ENCODE measurements at places on chromosomes 7 and 10. TPM values are rescaled to one million over a fixed set of nuclear protein-coding genes. Genes with fewer than 3 reads are reported as not detected.

Gene AKR1C4
- not detected for total RNA-seq

GRCh38 chr10:92688573-92688926 is 1.2 kb upstream of the HHEX start:
- no peak for DNase-seq

GRCh38 chr7:112009081-112009480 is 197.1 kb downstream of the DOCK4 start:
- DNase-seq, result no peak

- no peak for DNase-seq
Observed at GRCh38 chr7:11009631-11010030, 36.0 kb downstream of the PHF14 start.

DNA sequence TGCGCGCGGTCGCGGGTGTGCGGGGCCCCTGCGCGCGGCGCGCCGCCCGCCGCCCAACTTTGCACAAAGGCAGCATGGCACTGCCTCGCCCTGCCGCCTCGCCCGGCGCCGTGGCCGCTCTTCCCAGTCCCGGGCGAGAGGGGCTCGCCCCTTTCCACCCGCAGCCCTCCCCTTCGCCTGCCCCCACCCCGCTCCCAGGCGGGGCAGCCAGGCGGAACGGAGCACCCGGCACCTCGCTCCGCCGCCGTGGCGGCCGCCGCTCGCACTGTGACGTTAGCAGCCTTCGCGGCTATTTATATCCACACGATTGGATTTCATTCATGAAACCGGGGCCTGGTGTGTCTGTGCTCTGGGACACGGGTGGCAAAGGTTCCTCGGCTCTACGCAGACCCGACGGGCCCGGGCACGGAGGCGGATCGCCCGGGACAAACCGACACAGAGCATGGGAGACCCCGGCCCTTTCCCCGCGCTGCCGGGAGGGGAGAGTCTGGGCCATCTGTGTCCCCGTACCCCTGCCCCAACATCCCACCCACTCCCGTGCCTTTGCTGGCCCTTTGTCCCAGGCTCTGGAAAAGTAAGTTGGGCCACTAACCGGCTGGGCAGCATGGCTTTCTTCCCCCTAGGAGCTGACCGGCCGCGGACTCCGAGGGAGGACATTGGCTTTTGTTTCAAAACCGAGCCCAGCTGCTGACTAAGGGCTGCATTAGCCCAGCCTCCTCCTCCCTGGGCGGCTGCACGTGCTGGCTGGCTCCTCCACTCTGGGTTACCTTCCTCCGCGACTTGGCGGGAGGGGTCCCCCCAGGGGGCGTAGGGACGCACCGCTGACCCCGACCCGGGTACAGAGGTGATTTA is at the start of gene RHOBTB1:
TSS of gene RHOBTB1 (minus strand) at position 128 of the 852 bp plus-strand sequence. CDS start 32,643 bp downstream, outside the sequence.
- no peak for DNase-seq

Gene AKR1E2
- total RNA-seq, result not detected

- DNase-seq, result no peak
Observed at GRCh38 chr7:33262476-33262875, 133.1 kb downstream of the BBS9 start.
